ENCODE measurements at places on chromosomes 11 and 22.

DNA sequence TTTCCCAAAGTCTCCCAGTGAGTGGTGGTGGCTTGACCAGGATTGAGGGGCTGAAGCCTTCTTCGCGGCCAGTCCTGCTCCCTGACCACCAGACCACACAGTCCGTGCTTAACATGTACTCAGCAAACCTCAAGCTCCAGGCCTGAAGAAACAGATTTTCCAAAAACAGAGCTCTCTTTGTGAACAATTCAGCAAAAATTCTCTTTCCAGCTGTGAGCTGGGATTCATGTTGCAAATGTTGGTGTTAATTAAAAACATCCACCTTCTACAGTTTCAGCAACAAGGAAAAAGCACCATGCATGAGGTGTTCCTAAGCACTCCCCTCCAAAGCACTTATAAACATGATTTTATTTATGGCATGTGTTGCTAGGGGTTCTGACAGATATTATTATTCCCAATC lies 129.5 kb downstream of the ETS1 start:
- no peak for DNase-seq

- DNase-seq, result no peak
Observed at GRCh38 chr22:42792453-42792908, 64.6 kb downstream of the ARFGAP3 start.

GRCh38 chr11:106281455-106282173 lies 204.2 kb downstream of the AASDHPPT start:
- DNase-seq, result no peak

DNA sequence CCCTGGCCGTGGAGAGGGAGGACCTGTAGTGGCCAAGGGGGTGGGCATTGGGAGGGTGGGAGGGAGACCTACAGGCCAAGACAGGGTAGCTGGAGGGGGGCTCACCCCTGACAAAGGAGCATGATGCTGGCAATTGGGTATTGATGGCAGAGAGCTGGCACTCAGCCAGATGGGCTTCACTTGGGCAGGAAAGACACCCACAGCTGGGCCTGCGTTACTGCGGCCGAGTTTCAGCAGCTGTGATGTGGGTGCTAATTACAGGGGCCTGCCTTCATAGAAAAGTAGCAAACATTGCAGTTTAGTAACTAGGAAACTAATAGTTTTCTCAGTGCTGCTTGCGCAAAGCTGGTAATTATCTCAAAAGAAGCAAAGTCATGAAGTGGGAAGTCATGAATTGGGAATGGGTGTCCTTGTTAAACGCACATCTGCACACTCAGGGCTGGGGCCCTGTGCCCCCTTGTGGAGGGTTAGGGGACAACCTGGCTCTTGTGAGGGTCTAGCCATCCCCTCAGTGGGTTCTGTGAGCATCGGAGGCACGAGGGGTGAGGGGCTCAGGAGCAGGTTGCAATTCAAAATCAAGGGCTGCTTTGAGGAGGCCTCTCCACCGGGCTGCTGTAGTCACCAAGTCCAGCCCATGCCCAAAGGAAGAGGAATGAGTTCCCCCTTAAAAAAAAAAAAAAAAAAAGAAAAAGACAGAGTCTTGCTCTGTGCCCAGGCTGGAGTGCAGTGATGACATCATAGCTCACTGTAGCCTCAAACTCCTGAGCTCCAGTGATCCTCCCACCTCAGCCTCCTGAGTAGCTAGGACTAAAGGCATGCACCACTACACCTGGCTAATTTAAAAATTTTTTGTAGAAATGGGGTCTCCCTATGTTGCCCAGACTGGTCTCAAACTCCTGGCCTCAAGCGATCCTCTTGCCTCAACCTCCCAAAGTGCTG lies 24.4 kb upstream of the TXNRD2 start:
- DNase-seq, result no peak

Measured in stimulated activated CD8-positive, alpha-beta memory T cell treated with anti-CD3 and anti-CD28 coated beads, Interleukin-2, amount 100 ng/mL, for 48 hours (primary cell).